LHCN-M2 (cell line): ENCODE measurements at places on chromosomes 5 and 9. TPM values are rescaled to one million over a fixed set of nuclear protein-coding genes. Genes with fewer than 3 reads are reported as not detected.

- no peak for DNase-seq
Observed at GRCh38 chr5:32779754-32780415, 68.8 kb downstream of the NPR3 start.

DNA sequence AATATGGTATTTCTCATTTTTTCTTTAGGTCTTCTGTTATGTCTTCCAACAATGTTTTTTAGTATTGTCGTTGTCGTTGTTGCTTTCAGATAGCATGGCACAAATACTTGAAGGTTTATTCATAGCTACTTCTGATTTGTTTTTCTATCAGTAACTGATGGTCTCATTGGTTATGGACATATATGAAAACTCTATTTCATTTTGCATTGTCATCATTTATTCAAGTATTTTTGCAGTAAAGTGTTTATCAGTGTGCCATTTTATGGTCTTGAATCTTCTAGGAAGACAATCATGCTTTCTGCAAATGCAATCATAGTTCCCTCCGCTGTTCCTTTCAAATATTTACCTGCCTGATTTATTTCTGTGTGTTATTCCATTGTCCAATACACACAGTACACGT is 44.0 kb upstream of the PRUNE2 start:
- no peak for DNase-seq

DNA sequence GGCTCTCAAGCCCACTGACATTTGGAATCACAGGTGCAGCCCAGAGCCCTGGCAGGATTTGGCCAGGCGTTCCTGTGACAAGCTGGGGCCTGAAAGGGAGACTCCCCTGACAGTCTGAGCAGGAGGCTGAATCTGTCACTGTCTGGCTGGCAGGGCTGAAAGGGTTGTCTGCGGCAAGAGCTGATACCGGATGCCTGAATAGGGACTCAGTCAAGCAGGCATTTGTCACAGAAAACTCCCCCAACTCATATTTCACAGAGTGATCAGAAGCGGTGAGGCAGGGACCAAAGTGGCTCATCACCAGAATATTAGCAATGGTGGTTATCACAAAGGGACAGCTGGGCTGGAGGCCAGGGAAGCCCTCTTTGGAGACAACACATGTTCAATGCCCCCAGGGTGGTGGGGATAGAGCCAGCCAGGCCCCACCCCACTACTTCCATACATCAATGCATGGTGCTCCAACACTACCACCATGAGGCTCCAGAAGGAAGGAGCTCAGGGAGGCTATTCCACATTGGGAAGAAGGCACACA is 295.5 kb downstream of the DTWD2 start:
- no peak for DNase-seq

DNA sequence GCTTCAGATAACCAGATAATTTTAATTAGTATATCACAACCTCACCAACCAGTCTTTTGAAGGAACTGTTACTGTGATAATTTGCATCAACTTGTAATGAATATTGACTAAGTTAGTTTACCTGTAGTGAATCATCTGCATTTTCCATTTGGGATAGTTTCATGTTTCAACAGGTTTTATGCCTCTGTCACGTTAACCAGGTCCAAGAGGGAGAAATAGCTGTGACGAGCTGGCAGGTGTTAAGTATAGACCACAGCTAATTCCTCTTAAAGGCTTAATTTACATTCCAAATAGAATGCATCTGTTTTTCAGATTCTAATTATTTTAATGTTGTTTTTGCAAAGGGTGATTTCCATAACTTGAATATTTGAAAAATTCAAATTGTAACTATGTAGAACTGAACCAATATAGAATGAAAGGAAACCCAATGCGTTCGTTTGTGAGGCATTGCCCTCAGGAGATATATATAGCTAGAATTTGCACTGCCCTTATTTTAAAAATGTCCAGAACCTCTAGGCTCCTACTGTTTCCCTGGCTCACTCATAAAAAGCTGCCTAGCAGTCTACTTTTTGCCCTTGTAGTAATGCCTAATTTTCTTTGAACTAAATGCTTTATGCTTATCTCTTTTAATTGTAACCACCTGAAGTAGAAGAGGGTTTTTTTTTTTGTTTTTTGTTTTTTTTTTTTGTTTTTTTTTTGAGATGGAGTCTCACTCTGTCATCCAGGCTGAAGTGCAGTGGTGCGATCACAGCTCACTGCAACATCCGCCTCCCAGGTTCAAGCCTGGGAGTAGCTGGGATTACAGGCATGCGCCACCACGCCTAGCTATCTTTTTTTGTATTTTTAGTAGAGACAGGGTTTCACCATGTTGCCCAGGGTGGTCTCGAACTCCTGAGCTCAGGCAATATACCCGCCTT is 270.5 kb downstream of the SMARCA2 start:
- DNase-seq = no peak

DNA sequence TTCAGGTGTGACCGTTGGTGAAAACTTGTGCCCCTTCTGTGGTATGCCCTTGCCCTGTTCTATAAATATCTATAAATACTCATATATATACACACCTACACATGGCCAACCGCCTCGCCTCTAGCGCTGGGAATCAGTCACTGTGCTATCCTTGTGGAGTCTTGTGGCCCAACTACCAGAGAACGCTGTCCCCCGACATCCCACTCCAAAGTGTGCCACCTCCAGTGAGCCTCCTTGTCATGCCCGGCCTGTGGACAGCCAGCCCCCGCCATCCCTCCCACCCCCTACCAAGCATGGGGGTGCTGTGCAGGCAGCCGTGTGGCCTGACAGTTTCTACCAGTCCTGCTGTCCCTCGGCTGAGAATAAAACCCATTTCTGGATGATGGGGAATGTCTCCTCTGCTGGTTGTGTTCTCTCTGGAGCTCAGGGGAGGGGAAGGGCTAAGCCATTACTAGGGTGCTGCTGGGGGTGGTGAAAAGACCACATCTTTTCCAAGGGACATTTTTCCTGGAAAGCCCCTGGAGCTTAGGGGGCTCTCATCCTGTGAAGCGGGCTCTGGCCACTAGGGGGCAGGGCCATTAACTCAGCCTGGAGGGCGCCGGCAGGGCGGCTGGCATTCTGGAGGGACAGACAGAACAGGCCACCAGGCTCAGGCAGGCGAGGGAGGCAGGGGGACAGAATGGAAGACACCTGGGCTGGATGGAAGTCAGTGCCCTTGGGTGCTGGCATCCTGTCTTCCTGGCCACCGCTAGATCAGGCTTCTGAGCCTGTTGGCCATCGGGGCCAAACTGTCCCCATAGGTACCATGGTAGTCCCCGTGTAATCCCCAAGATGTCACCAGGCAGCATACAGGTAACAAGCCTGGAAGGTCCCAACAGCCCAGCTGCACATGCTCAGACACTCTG is 20.7 kb downstream of the GOLGA2 start:
- DNase-seq = peak; percentile 26

- DNase-seq = no peak
Observed at GRCh38 chr5:171888051-171888481, 102.4 kb downstream of the SMIM23 start.

The SEMA4D gene
- total RNA-seq = 0.06 TPM in 1 of 2 replicates, not detected in the other

The ARHGEF37 gene
- 0.11 and 0.45 TPM in 2 replicates for total RNA-seq

The ZNG1E gene
- total RNA-seq = 23.3 and 27.8 TPM in 2 replicates

The NSMF gene
- 53.7 and 64.0 TPM in 2 replicates for total RNA-seq
